ENCODE measurements at places on chromosomes 13 and 19.

GRCh38 chr19:21694171-21694906, 73.0 kb downstream of the ZNF100 start:
- DNase-seq, result no peak

DNA sequence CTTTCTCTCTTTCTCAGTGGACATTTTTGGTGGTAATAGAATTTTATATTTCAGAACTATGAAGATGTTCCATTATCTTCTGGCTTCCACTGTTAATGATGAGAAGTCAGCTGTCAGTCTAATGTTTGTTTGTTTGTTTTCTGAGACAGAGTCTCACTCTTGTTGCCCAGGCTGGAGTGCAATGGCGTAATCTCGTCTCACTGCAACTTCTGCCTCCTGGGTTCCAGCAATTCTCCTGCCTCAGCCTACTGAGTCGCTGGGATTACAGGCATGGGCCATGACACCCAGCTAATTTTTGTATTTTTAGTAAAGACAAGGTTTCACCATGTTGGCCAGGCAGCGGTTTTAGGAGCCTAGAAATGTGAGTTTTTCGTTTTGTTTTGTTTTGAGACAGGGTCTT, 4.7 kb downstream of the ZNF317 start:
- no peak for DNase-seq

GRCh38 chr19:35222373-35223015, 6.0 kb downstream of the FAM187B start:
- no peak for DNase-seq

- DNase-seq, result no peak
Measured at GRCh38 chr13:71149498-71150363, 717.3 kb downstream of the DACH1 start.

DNA sequence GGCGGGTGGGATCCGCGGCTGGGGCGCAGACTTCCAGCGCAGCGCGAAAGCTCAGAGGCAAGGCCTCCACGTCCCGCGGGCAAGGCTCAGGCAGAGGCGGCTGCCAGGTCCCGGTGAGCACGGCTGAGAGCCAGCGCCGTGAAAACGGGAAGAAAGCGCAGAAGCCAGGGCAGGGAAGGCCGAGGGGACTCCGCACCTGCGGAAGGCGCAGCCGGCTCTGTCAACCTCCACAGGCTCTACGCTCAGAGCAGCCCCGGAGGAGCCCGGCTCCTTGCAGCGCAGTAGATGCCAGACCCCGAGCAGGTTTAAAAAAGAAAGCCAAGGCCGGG, 131.0 kb downstream of the RNF17 start:
- DNase-seq, result no peak

DNA sequence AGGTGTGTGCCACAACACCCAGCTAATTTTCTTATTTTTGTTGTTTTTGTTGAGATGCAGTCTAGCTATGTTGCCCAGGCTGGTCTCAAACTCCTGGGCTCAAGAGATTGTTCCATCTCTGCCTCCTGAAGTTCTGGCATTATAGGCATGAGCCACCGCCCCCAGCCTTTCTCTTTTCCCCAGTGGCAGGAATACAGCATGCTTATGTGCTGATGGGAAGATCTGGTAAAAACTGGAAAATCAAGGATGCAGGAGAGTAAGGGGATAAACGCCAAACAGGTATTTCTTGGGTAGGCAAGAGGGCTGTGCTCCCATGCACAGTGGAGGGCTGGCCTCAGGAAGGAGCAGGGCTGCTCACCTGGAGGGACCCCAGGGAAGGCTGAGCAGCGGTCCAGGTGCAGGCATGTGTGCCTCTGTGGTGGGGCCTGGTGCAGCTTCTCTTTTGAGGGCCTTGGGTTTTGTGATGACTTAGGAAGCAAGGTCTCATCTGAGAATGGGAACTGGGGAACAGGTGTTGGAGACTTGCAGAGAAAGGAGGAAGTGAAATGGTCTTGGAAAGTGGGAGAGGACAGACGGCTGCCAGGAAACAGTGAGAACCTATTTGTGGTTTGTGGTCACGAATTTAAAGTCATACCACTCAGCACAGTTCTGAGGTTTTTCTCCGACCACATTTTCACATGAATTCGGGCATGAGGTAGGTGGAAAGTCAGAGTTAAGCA, 106.5 kb downstream of the TEX26 start:
- no peak for DNase-seq

DNA sequence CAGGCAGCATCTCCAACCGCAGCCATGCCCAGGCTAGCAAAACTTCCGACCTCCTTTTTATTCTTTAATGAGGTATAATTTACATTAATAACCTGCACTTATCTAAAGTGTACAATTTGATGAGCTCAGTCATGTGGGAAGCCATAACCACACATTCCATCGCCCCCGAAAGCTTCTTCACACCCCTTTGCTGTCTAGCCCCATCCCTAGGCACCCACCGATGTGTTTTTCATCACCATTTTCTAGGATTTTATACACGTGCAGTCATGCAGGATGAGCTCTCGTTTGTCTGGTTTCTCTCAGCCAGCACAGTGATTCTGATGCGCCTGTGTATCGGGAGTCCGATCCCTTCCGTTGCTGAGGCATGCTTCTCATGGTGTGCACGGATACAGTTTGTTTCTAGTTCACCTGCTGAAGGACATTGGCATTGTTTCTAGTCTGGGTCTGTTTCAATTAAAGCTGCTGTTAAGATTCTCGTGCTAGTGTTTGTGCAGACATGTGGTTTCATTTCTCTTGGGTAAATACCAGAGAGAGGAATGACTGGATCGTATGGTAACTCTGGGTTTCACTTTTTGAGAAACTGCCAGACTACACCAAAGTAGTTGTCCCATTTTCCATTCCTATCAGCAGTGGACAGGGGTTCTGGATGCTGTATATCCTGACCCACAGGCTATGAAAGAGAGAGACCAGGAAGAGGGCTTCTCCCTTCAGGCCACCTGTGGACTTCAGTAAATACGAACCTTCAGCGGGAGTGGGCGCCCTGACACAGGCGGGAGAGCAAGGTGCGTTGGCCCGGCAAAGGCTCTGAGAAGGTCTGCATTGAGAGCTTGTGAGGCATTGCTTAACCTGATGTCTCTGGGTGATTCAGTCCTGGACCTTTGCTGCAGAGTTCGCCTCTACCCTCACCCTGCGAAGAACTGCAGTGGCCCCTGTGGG, 4.9 kb downstream of the AP1M1 start:
- no peak for DNase-seq

DNA sequence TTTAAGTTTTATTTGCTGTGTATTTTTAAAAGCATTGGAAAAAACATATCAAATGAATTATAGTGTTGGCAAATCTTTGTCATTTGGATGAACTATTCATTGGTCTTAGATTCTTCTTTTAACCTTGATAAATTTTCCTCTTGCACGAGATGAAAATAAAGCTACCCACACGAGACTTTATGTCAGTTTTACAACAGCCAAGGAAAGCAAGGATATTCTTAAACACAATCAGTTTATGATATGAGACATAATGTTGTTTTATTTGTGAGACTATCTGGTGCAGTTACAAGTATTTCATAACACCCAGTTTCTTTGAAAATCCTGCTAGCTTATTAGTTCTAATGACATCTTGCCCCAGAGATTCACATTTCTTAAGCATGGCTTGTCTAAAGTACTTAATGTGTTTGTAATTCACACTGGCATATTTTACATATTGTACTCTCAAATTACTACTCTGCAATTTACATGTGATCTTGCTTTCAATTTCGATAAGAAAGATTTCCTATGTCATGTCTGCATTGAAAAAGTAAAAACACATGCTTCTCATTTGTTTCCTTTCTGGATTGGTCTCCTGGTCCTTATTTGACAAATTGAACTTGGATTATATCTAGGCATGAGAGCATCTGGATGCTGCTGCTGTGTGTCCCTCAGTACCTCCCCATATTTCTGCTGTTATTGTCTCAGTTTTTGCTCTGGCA, 955.5 kb upstream of the PCDH9 start:
- DNase-seq, result no peak

GRCh38 chr13:80633251-80633650, 292.3 kb upstream of the SPRY2 start:
- DNase-seq, result no peak

DNA sequence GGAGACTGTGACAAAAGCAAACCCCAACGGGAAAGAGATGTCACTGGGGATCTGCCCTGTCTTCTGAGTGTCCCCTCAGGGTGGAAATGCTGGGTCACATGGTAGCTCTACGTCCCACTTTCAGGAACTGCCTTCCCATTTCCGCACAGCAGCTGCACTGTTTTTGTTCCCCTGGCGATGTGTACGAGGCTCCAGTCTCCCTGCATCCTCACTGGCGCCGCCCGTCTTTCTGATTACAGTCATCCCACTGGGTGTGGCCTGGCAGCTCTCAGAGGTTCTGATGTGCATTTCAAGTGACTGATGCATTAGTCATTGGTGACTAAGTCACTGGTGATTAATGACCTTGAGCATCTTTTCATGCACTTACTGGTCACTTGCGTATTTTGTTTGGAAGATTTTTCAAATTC, 21.2 kb downstream of the PCID2 start:
- DNase-seq, result peak; percentile 99

- DNase-seq, result peak; percentile 37
Measured at GRCh38 chr13:101397742-101398141, 18.6 kb downstream of the NALCN start.

DNA sequence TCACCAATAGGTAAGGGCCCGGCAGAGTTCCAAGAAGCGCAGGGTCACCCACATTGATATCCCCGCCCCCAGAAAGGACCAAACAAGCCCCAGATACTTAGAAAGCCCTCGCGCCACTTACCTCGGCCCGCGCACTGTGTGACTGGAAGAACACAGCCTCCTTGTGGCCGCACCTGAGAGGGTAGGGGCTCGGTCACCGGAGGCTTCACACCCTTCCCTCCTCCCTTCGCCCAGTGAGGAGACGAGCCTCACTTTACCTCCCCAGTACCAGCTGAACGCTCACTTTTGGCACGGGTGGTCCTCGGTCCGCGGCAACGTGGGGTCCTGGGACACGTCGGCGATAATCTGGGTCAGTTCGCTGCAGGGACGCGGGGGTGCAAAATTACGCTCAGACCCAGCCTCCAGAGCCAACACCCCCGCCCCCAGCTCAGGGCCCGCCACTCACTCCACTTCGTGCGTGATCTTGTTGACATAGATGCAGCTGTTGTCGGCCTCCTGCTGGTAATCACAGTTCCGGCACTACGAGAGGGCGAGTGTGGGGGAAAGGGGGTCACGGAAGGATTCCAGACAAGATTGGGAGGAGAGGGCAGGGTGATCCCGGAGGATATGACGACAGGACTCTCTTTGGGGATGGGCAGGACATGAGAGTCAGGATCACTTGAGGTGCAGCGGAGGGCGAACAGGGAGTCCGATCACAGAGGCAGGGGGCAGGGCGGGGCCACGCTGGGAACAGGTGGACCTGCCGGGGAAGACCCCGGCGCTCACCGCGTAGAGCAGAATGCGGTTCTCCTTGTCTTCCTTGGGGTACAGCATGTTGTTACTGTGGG, 568 bp downstream of the POLR2I start:
- no peak for DNase-seq

- no peak for DNase-seq
Measured at GRCh38 chr19:17048885-17049453, 22.4 kb upstream of the CPAMD8 start.

DNA sequence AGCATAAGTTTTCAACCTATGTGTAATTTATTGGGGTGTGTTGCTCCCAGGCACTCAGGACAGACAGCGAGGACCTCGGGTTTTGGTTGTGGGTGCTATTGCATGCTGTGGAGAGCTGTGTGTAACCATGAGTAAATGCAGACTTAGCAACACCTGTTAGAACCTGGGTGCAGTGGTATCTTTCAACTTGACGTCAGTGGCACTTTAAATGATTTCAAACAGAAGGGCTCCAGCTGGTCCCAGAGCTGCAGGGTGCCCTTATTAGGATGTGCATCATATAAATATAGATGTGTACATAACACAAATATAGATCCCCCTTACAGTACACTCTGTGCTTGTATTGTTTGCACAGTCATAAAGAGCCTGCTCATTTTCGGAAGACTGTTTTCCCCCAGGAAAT, 228.3 kb upstream of the IRS2 start:
- DNase-seq, result no peak

DNA sequence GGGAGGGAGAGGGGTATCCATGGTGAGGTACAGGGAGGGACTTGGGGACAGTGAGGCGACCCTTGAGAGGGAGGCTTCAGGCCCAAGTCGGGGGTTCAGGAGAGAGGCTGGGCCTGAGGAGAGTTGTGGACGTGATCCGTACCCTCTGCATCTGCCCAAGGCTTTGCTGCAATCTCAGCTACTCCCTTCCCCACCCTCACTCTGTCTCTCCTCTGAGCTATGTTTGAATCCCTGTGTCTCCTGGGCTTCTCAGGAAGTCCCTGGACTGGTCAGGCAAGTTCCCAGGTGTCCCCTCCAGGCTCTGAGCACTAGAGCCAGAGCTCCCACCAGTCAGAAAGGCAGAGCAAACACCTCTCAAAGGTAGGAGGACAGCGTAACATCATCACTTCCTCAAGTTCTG, 1.8 kb downstream of the LIN37 start:
- DNase-seq, result no peak

GRCh38 chr13:46717275-46717674, 79.7 kb downstream of the ESD start:
- DNase-seq, result no peak

DNA sequence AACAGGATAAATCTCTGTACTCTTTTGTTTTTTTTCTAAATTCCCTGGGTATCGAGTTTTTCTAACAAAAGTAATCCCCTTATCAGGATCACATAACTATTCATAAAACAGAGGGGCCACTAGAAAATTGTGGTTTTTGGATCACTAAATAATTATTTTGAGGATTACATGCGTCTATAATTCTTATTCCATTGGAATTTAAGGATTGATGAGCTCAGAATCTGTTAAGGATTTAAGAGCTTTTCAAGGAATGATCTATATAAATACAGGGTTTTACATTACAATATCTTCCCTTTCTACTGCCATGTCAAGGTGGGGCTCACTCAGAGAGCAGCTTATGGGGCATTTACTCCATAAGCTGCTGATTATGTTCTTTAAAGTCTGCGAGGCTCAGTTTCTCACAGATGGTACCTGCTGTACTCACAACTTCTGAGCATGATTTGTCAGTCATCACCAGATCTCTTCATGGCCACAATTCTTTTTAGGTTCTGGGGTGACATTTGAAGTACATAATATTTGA, 449.8 kb downstream of the PCDH17 start:
- no peak for DNase-seq

GRCh38 chr13:85808811-85809210, 9.6 kb upstream of the SLITRK6 start:
- DNase-seq, result no peak

DNA sequence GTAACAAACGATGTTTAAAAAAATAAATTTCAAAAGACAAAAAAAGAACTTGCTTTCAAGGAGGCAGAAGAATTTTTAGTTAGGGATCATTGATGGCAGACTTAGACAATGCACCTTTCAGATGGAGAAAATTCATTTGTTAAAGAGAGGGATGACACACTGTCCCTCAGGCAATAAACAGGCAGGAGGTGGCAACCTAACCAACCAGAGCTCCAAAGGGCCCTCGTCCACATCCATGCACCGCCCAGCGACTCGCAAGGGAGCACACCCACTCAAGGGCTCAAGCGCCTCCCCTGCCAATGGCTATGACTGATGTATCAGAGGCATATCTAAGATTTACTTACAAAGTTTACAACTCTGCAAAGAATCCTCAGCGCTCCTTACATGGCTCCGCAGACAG, 81.9 kb downstream of the TUBGCP3 start:
- no peak for DNase-seq

GRCh38 chr19:29501816-29502580, 23.8 kb upstream of the VSTM2B start:
- no peak for DNase-seq

Data from kidney capillary endothelial cell (primary cell).